Omental fat pad (tissue), 4 donors: ENCODE measurements at places on chromosomes 5 and 9. TPM values are rescaled to one million over a fixed set of nuclear protein-coding genes. Genes with fewer than 3 reads are reported as not detected.

GADD45G gene
- total RNA-seq, result 17.3 TPM

PCDHB12 gene
- total RNA-seq, result 2.9 TPM

CTXN3 gene
- total RNA-seq, result not detected

GRCh38 chr9:16628413-16628812 lies 242.1 kb downstream of the BNC2 start:
- no peak for DNase-seq

DNA sequence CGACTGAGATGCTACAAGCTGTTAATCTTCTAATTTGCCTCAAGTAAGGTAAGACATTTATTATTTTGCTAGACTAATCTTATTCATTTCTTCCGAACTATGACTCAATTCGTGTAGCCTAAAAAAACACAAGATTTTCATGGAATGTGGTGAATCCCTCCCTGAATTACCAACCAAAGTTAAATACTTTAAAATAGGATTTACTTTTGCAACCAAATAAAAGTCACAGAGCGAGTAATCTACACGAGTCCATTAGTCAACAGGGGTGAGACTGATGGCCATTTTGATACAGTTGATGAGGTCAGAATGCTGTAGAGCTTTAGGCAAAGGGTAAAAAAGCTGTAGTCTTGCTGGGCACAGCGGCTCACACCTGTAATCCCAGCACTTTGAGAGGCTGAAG lies 13.1 kb upstream of the BNC2 start:
- DNase-seq, result no peak

GRCh38 chr9:27385606-27386322 lies 88.8 kb upstream of the EQTN start:
- DNase-seq, result no peak

DNA sequence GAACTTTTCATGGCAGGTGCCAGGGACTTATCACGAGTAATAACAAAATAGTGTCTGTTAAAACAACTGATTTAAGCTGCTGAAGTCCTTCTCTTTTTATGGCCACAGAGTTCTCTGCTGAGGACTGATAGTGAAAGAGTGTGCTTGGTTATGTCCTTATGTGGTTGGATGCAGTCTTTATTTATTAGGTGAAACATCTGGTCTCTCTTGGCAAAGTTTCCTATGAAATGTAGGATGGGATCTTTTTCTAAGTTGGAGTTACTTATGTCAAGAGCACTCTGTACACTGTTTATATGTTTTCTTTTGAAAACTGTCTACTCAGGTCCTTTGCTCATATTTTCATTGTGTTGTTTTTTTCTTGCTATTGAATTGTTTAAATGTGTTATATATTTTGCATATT lies 1816.1 kb upstream of the C9orf72 start:
- DNase-seq, result no peak

DNA sequence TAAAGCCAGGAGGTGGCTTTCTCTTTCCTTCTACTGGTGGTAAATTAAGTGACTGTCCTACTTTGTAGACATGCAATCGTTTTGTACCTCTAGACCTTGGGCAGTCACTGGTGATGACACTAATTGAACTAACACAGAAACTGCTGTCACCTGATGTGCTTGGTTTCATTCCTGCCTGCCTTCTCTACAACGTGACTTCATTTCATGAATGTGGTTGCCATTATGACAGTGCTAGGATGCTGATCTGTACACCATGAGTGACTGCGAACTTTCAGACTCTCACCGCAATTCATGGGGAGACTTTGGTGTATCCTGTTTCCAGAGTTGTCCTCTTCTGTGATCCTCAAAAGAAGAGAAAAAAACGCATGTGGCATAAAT lies 47.5 kb downstream of the UBE2QL1 start:
- no peak for DNase-seq
